Left ventricle myocardium superior (tissue), 1 donor: ENCODE measurements at places on chromosomes 6 and 20.

DNA sequence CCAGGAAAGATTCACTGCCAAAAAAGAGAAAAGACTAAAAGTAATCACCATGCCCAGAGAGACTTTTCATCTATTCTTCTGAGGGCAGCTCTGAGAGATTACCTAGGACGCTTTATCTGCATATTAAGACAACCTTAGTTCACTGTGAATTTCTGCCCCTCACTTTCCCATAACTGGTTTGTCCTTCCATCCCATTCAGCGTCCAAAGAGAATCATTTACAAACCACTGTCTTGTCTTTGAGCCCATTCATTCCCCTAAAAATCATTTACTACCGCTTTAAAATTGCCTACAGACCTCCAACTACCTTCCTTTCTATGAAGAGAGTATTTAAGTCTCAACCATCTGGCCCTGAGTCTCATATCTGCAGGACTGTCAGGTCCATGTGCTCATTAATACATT, 149.0 kb downstream of the PDSS2 start:
- no peak for DNase-seq

GRCh38 chr6:17845598-17845997, 138.9 kb upstream of the NUP153 start:
- no peak for DNase-seq

DNA sequence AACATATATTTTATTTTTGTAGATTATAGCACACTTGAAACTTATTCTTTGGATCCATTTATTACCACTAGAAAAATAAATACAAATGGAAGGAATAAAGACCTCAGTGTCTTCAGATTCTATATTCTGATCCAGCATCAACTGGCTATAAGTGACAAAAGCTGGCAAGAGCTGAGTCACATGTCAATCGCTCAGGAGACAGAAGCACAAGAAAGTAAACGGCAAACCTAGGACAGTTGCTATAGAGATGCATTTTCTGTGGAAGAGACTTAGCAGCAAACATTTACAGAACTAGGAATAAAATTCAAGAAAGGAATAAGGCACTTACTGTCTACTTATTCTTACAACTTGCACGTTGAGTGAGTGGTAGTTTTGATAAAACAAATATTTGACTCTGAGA, 230.4 kb downstream of the CLVS2 start:
- no peak for DNase-seq

GRCh38 chr6:135331002-135331401, 149.9 kb downstream of the MYB start:
- no peak for DNase-seq

DNA sequence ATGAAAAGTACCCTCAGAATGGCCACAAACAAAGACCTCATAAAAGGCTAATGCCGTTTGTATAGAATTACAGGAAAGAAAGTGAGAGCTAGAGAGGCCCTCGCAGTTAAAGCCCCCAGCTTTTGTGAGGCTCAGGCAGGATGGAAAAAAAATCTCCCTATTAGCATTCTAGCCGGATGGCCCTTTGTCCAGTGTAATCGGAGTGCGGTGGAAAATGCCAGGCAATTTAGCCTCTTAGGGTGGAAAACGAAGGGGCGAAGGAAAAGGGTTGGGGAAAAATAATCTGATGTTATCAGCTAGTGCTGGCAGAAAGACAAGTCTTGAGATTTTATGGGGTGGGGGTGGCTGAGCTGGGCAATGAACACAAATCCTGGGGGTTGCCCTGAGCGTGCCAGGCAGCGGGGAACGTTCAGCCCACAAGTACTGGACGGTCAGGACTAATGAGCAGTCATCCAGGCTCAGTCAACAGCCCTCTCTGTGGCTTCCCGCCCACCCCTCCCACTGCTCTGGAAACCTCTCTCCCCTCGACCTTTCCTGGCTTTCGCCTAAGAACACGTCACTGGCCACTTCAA, 92.4 kb downstream of the PSMG4 start:
- no peak for DNase-seq

DNA sequence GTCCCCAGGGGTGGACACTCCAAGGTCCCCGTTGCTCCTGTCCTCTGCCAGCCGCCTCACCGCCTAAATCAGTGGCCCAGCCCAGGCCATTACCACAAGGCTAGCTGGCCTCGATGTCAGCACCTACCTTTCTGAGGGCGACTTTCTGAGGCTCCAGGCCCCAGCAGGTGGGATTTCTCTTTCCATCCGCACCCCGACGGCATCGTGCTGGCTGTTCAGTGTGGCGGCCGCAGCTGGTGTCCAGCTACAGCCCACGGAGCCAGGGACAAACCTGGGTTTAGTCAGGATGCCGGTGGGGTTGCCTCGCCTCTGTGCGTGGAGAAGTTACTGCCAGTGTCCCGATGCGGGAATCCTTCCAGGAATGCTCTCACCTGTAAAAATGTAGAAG, 60.8 kb downstream of the ERMARD start:
- DNase-seq = no peak
